Amygdala (tissue), 56 donors: ENCODE measurements at places on chromosomes 11 and 22.

GRCh38 chr11:108975641-108976071, 310.8 kb downstream of the DDX10 start:
- no peak for DNase-seq

DNA sequence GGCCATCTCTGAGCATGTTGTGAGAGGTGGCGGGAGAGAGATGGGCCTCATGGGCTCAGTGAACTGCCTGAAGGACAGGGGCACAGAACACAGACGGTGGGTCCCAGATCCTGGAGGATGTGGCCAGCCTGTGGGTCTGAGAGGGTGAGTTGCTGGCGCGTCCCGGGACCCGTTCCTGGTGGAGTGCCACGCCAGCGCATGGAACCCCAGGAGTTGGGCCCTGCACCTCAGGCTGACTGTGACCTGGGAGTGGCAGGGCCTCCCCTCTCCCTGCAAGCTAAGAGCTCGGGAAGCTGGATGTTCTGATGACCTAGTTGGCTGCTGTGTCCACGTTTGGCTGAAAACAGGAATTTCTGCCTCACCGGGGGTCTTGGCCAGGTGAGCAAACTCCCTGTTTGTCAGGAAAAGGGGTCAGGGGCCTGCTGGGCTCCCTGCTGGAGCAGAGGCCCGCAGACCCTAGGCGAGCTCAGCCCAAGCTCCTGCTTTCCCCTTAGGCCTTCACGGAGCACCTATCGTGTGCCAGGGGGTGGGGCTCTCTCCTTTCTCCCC, 15.0 kb downstream of the LRRC32 start:
- DNase-seq, result no peak

DNA sequence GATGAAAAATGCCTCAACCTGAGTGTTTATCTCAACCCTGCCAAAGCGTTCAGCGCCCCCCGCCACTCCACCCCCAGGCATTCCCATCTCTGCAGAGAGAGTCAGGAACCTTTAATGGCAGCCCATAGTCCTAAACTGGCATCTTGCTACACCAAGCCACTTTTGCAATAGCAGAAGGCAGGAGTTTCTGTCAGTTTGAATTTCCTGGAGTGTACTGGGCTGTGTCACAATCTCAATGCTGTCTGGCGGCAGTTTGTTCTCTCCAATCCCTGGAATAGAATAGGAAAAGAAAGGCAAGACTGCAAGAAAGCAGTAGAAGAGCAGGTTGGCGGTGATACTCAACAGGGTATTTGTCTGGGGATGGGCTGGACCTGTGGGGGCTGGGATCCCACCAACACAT, 32.9 kb upstream of the FLI1 start:
- DNase-seq, result no peak

- DNase-seq, result no peak
These were observed 31.3 kb upstream of the YPEL1 start for GRCh38 chr22:21766691-21767462.
